IMR-90 (cell line): ENCODE measurements at places on chromosomes 12 and 14. TPM values are rescaled to one million over a fixed set of nuclear protein-coding genes. Genes with fewer than 3 reads are reported as not detected.

DNA sequence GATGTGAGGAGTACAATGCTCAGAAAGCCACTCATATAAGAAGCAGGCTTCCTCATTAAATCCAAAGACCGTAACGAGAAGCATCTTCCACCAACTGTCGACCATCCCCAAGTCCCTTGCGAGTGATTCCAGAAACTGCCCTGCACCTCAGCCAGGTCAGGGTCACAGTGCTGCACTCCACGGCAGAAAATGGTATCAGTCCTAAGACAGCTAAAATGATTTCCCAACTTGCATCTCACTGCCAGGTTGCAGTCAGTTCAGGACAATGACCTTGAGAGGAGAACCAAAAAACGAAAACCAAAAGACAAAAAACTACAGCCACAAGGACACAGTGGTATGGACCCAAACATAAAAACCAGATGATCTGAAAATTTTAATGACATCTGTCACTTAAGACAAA, 20.6 kb downstream of the SBNO1 start:
- no peak for DNase-seq
- H3K4me3 ChIP-seq = no peak overlapping the region
- H3K4me1 ChIP-seq = no peaks in the 10 kb centered on the region
- no peaks in the 10 kb centered on the region for H3K27me3 ChIP-seq

DNA sequence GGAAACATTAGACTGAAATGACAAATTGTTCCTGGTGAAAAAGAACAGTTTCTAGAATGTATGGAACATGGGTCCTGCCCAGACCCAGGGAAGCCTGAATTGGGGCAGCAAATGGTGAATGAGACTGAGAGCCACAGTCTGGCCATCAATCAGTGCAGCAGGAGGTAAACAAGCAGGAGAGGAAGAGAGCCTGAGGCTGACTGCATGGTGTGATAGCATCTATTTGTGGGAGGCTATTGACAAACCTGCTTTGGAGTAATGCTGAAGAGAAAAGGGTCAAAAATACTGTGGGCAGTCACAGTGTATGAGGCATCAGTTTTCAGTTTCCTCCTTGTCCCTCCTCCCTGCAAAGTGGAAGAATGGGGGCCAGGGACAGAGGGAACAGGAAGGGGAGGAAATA, 136.8 kb downstream of the ANKS1B start:
- H3K4me3 ChIP-seq = no peak overlapping the region
- no peaks in the 10 kb centered on the region for H3K4me1 ChIP-seq
- H3K27ac ChIP-seq = no peak overlapping the region
- H3K36me3 ChIP-seq = no peaks in the 10 kb centered on the region

DNA sequence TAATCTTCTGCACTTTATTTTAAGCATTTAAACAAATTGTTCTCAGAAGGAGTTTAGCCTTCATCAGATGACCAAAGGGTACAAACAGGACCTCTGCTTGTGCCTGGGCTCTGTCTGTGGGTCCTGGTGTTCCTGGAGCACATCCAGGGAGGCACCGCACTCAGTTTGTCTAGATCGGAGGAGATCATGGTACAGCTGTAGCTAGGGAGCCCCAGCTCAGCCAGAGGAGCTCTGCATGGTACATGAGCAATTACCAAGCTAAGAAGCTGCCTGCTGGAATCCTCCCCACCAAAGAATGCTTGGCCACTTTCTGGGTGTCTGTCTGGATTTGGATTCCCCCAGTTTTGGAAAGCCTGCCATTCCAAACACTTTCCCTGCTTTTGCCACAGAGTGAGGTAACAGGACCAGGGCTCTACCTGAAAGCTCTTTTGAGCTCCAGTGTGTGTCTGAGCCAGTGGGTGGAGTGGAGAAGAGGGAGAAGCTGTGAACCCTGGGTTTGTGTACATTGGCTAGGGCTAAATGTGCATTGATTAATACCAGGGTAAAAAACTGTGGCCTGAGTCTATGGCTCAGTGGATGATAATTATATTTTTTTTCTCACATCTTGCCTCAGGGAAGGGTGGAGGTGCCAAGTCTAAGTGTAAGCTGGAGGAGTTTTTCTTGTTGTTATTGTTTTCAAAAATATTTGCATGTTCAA, 163.7 kb upstream of the IGF1 start:
- no peaks in the 10 kb centered on the region for H3K36me3 ChIP-seq
- no peaks in the 10 kb centered on the region; the same call in 1 of the 2 replicates for H3K4me1 ChIP-seq
- no peak overlapping the region for H3K4me3 ChIP-seq

- H3K27me3 ChIP-seq = no peaks in the 10 kb centered on the region
- no peak overlapping the region for H3K4me3 ChIP-seq
- H3K4me1 ChIP-seq = peaks cover 1% of the 10 kb centered on the region; the same call in 1 of the 2 replicates
- H3K36me3 ChIP-seq = no peaks in the 10 kb centered on the region
- no peak overlapping the region for H3K27ac ChIP-seq
Measured at GRCh38 chr12:93275589-93275988, 102.1 kb upstream of the NUDT4 start.

- no peaks in the 10 kb centered on the region for H3K27me3 ChIP-seq
- H3K36me3 ChIP-seq = peaks cover 33% of the 10 kb centered on the region
- H3K4me3 ChIP-seq = peak overlapping the region; percentile 80
- H3K27ac ChIP-seq = peak overlapping the region; percentile 73; the same call in 1 of the 2 replicates
- no peak for DNase-seq
- H3K4me1 ChIP-seq = peaks cover 5% of the 10 kb centered on the region
Measured at GRCh38 chr12:56723352-56723751, 1.7 kb downstream of the NACA start.

- no peak overlapping the region for H3K27ac ChIP-seq
- no peak for DNase-seq
- no peaks in the 10 kb centered on the region for H3K27me3 ChIP-seq
- no peaks in the 10 kb centered on the region for H3K4me1 ChIP-seq
- H3K36me3 ChIP-seq = peaks cover 12% of the 10 kb centered on the region
Measured at GRCh38 chr14:31401369-31401932, 18.9 kb downstream of the HEATR5A start.

GRCh38 chr14:37988472-37988871, 219.2 kb upstream of the SSTR1 start:
- no peaks in the 10 kb centered on the region for H3K27me3 ChIP-seq
- 0 out of 2 replicates have a peak, but pooled peaks cover 2% of the 10 kb centered on the region for H3K4me1 ChIP-seq
- H3K36me3 ChIP-seq = no peaks in the 10 kb centered on the region
- H3K27ac ChIP-seq = no peak overlapping the region
- DNase-seq = peak; percentile 28

DNA sequence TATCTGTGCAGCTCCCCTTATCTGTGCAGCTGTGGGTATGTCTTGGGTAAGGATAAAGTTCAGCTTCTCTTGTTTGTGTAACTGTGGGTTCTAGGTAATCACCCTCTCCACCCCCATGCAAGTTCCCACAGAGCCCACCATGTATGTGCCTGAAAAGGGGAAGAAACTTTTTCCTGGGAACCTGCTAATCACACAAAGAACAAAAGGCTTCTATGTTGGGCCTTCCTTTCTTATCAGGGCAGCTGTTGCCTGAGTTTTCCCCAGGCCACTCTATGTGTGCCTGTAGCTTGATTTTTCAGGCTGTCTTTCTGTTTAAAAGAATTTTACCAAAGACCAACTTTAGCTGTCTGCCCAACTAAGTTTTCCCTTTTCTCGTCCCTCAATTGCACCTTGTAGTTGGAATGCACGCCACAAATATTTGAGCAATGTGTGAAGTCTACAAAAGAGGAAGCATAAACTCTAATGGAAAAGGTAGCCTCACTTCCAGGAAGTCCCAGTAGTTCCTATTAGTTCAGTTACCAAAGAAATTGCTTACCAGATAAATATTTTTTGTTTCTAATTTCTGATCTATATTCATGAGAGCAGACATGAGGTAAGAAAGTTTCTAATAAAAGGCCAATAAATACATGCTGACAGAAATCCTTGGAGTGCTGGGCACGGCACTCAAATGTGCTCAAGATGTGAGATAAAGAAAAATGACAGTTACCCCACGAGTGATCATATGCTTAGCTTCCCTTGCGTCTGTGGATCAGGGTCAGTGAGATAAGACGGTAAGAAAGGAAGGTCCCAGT, 2.7 kb upstream of the GALC start:
- no peak overlapping the region for H3K4me3 ChIP-seq
- peak overlapping the region; percentile 28; the same call in 1 of the 2 replicates for H3K27ac ChIP-seq
- no peak for DNase-seq
- no peaks in the 10 kb centered on the region; the same call in 1 of the 2 replicates for H3K27me3 ChIP-seq

- no peak for DNase-seq
- no peak overlapping the region for H3K27ac ChIP-seq
- no peaks in the 10 kb centered on the region for H3K4me1 ChIP-seq
- H3K4me3 ChIP-seq = no peak overlapping the region
Measured at GRCh38 chr12:48985901-48986300, 7.8 kb downstream of the WNT1 start.

GRCh38 chr12:116302166-116303058, 24.9 kb upstream of the MED13L start:
- no peak for DNase-seq
- H3K4me3 ChIP-seq = no peak overlapping the region
- H3K27me3 ChIP-seq = no peaks in the 10 kb centered on the region
- no peaks in the 10 kb centered on the region for H3K36me3 ChIP-seq

- H3K4me3 ChIP-seq = no peak overlapping the region
- H3K27me3 ChIP-seq = no peaks in the 10 kb centered on the region
- no peaks in the 10 kb centered on the region for H3K36me3 ChIP-seq
Measured at GRCh38 chr14:49865431-49865859, 12.9 kb upstream of the NEMF start.

GRCh38 chr12:118958520-118958919, 22.8 kb upstream of the SRRM4 start:
- H3K36me3 ChIP-seq = no peaks in the 10 kb centered on the region
- no peak overlapping the region for H3K4me3 ChIP-seq
- H3K27ac ChIP-seq = no peak overlapping the region
- no peaks in the 10 kb centered on the region for H3K4me1 ChIP-seq
- no peaks in the 10 kb centered on the region for H3K27me3 ChIP-seq
- DNase-seq = no peak

- no peaks in the 10 kb centered on the region; the same call in 1 of the 2 replicates for H3K4me1 ChIP-seq
- peaks cover 13% of the 10 kb centered on the region; the same call in 1 of the 2 replicates for H3K36me3 ChIP-seq
- H3K4me3 ChIP-seq = no peak overlapping the region
- H3K27me3 ChIP-seq = no peaks in the 10 kb centered on the region
- no peak overlapping the region for H3K27ac ChIP-seq
Measured at GRCh38 chr14:99413172-99413571, 67.5 kb downstream of the SETD3 start.

DNA sequence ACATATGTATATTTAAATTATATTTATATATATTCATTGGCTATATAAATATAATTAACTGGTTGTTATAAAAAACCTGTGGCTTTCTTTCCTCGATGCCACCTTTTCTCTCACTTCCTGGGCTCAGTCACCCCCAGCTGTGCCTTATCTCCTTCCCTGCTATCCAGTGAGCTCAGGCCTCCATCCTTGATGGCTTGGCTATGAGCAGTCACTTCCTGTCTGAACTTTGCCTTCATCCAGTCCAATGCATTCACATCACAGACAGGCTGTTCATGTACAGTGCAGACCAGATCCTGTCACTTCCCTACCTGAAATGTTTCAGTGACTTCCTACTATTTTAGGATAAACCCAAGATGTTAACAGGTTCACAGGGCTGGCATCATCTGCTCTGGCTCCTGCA, 115.3 kb upstream of the PRB2 start:
- no peak overlapping the region for H3K4me3 ChIP-seq
- no peaks in the 10 kb centered on the region for H3K4me1 ChIP-seq
- peaks cover 5% of the 10 kb centered on the region; the same call in 1 of the 2 replicates for H3K27me3 ChIP-seq

- no peak overlapping the region for H3K27ac ChIP-seq
- no peaks in the 10 kb centered on the region for H3K4me1 ChIP-seq
- DNase-seq = no peak
- no peaks in the 10 kb centered on the region for H3K27me3 ChIP-seq
- H3K4me3 ChIP-seq = no peak overlapping the region
Measured at GRCh38 chr12:125395583-125396215, 330.5 kb downstream of the AACS start.

DNA sequence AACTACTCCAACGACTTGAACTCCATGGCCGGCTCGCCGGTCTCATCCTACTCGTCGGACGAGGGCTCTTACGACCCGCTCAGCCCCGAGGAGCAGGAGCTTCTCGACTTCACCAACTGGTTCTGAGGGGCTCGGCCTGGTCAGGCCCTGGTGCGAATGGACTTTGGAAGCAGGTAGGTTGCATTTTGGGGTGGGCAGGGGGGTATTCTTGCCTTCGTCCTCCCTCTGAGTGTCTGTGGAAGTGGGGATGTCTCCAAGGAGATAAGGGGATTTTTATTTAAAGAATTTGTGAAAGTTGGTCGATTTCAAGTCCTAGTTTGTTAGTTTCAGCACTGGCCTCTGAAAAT, 1.3 kb downstream of the ASCL1 start:
- no peaks in the 10 kb centered on the region for H3K4me1 ChIP-seq
- no peak overlapping the region for H3K27ac ChIP-seq
- H3K4me3 ChIP-seq = no peak overlapping the region
- H3K27me3 ChIP-seq = peaks cover 53% of the 10 kb centered on the region
- H3K36me3 ChIP-seq = no peaks in the 10 kb centered on the region

GRCh38 chr12:113332688-113333417, 2.1 kb downstream of the SLC8B1 start:
- no peak overlapping the region for H3K4me3 ChIP-seq
- no peak overlapping the region for H3K27ac ChIP-seq
- peaks cover 10% of the 10 kb centered on the region; the same call in 1 of the 2 replicates for H3K36me3 ChIP-seq
- no peak for DNase-seq
- peaks cover 1% of the 10 kb centered on the region; the same call in 1 of the 2 replicates for H3K4me1 ChIP-seq

DNA sequence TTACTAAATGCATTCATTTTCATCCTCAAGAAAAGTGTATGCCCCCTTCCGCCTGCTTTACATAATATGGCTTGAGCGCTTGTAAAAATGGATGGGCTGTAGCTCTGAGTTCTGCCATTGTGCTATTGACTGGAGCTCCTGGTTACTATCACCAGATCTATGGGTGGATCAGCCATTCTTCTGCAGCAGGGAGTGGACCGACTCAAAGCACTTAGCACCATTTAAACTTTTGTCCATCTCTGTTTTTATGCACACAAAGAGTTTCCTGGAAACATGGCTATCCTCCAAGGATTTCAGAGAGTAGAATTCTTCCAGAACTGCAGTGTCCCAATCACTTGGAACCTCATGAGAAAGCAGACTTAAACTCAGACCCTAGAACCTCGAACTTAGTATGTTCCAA, 4.5 kb upstream of the NUMB start:
- H3K4me3 ChIP-seq = no peak overlapping the region
- peak overlapping the region; percentile 16; the same call in 1 of the 2 replicates for H3K27ac ChIP-seq
- peaks cover 27% of the 10 kb centered on the region for H3K4me1 ChIP-seq
- H3K36me3 ChIP-seq = no peaks in the 10 kb centered on the region

Gene KLHL33
- total RNA-seq = under 0.01 TPM in 2 replicates

Gene KIF5A
- total RNA-seq = under 0.01 and 0.18 TPM in 2 replicates

Gene BCL7A
- total RNA-seq = 5.6 and 6.1 TPM in 2 replicates

Gene SCAF11
- total RNA-seq = 70.4 and 90.3 TPM in 2 replicates

Gene SOAT2
- total RNA-seq = under 0.01 and 0.18 TPM in 2 replicates

Gene ZBTB42
- 1.1 and 1.3 TPM in 2 replicates for total RNA-seq

Gene SPX
- under 0.01 and 0.28 TPM in 2 replicates for total RNA-seq

Gene ESPL1
- total RNA-seq = 5.6 and 6.5 TPM in 2 replicates

Gene MGP
- 0.56 and 1.4 TPM in 2 replicates for total RNA-seq
